ENCODE measurements at places on chromosomes 1 and 21.

- no peak for DNase-seq
Observed at GRCh38 chr1:248811514-248812490, 13.9 kb downstream of the SH3BP5L start.

- no peak for DNase-seq
Observed at GRCh38 chr1:225996946-225997545, 2.1 kb downstream of the SDE2 start.

DNA sequence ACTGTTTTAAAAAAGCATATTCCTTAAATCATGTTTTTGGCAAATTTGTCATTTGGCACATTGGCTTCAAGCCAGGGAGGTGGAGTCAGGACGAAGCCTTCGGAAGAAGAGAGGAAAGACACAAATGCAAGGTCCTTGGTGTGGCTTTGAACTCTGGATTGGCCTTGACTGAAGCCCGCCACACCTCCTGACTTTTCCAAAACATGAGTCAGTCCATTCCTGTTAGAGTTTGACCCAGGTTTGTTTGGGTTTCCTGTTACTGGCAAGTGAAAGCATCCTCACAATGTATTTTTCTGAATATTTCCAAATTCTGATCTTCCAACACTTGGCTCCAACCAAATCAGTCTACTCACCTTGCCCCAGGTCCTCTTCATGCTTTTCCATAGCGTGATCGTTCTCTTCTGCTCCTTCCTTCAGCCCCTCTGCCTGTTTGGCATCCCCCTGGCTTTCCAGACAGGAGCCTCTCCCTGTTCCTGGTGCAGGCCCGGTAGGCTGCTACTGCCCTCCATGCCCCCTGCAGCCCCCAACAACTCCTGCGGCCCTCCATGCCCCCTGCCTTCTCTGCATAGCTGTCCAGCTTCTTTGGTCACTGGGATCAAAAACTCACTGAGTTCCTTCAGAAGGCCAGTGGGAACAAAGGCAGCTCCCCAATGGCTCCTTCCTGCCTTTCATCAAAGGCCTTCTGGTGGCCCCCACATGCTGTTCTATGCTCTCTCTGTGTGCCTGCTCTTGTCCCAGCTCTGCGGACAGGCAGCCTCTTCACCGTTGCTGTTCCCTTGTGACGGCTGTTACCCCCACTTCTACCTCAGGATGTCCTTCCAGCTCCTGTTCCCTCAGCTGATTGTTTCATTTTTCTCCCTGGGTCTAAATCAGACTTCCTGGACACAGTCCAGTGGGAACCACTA lies 30.4 kb upstream of the SLC30A1 start:
- no peak for DNase-seq

- no peak for DNase-seq
Observed at GRCh38 chr1:192884241-192884640, 75.4 kb downstream of the RGS2 start.

GRCh38 chr1:168739908-168740307 lies 10.9 kb upstream of the DPT start:
- DNase-seq = no peak

DNA sequence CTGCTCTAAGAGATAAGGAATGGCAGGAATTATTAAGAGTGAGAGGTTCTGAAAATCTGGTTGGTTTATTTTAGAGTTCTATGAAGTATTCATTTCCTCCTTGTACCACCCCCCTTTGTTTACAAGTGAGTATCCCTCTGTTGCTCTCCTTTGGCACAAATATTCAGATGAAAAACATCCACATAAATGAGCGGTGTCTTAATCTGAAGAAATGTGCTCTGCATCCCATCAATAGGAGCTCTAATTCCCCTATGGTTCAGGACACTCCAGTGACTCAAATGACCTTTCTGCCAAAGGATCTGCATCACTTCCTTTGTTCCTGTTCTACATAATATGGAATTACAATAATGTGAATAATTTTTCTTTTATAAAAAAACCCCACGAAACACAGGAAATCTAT lies 16.6 kb downstream of the DDAH1 start:
- no peak for DNase-seq

DNA sequence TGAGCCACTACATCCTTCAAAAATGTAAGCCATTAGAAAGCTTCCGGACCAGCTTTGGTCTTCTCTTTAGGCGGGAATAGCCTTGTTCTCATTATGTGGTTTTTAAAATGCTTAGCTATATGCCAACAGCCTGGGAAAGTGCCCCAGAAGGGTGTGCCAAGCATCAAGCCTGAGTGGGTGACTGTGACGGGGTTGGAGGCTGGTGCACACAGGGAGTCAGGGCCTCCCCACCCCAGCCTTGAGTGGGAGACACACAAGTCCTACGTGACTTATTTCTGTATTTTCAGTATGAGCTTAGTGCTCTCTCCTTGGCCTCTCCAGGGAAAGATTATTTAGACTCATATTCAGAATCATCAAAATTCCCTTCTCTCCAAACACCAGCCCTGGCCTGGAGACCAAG lies 9.8 kb downstream of the UBASH3A start:
- DNase-seq = peak; percentile 64

DNA sequence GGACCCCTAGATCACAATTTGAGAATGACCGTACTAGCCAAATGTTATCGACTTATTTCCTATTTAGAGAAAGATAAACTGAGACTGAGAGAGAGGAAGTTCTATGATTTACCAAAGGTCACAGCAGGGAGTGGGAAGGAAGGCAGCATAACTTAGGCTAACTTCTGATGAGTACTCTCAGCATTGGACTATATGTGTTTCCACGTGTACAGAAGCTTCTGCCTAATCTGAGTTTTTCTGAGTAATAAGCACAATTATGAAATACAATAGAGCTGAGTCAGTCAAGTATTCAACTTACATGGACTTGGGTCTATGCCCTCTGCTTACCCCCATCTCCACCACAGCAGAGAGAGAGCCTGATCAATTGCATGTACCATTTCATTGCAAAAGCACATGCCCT lies 88.1 kb upstream of the HIVEP3 start:
- no peak for DNase-seq

- no peak for DNase-seq
Observed at GRCh38 chr21:14988760-14989159, 76.0 kb downstream of the NRIP1 start.

DNA sequence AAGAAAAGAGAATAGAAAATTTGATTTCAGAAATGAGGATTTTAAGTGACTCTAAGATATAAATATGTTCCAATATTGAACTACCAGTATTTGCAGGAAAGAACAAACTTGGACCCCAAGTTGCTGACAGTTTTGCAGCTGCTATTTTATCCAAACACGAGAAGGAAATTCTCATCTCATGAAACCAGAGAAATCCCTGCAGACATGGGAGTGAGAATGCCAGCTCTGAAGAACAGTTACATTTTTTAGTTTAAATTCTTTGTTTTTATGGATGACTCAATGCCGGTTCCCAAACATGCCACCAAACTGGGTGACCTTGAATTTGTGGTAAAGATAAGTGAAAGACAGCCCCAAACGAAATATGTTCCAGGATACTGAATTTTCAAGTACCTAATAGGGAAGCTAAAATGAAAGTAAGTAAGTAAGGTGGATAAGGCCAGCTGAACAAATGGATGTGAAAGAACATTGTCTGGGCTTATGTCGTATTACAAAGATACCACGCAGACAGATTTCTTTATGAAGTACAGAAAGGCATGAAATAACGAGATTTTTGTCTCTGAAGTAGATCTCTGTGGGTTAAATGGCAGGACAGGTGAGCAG lies 19.9 kb downstream of the TLR5 start:
- no peak for DNase-seq

All from stimulated activated naive CD8-positive, alpha-beta T cell treated with anti-CD3 and anti-CD28 coated beads, Interleukin-15, Interleukin-2, amounts not matched to agents 100 U/mL and 50 U/mL, for 24 hours (primary cell).